ENCODE measurements at places on chromosomes 6 and 20.

GRCh38 chr20:3652676-3653596 lies 10.3 kb downstream of the GFRA4 start:
- no peak for DNase-seq

- no peak for DNase-seq
These were observed 58.2 kb downstream of the NEDD9 start for GRCh38 chr6:11174242-11174611.

GRCh38 chr20:3923818-3924217 lies 34.6 kb downstream of the PANK2 start:
- DNase-seq: no peak

DNA sequence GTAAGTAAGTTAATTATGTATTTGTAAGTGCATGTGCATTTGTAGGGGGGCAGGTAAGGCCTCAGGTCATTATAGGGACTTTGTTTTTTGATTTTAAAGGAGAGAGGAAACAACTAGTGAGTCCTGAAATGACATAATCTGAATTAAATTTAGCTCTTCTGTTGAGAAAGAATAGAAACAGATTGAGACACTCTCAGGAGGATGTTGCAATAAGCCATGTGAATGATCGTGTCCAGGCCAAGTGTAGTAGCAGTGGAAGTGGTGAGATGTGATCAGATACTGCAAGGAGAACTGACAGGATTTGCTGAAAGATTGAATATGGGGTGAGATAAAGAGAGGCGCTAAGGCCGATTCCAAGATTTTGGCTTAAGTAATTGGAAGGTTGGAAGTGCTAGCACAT lies 2.6 kb upstream of the CENPW start:
- no peak for DNase-seq

DNA sequence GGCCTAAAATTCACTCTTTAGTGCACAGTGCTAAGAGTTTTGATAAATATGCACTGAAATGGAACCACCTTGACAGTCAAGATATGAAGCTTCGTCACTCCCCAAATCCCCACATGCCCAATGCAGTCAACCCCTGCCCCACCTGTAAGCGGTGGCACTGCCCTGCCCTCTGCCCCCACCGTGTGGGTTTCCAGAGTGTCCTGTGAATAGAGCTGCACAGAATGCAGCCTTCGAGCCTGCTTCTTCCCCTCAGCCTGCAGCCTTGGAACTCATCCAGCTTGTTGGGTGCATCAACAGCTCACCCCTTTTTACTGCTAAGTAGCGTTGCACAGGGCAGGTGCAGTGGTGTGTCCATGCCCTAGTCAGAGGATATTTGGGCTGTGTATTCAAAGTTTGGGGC lies 216.3 kb downstream of the SYNDIG1 start:
- no peak for DNase-seq

DNA sequence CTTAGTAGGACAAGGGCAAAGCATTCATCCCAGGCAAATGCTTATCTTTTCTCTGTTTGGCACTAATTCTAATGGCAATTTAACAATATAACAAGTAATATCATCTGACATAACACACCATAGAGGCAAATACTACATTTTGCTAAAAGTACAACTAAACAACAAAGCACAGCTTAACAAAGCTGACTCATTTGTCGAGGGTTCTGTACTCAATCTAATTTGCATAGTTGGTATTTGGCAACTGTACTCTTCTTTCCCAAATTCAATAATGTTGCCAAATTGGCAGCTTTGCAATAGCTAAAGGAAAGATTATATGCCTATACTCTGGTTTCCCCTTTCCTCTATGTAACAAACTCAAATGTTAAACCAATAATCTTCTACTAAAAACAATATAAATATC lies 461.0 kb downstream of the PKHD1 start:
- DNase-seq: no peak

DNA sequence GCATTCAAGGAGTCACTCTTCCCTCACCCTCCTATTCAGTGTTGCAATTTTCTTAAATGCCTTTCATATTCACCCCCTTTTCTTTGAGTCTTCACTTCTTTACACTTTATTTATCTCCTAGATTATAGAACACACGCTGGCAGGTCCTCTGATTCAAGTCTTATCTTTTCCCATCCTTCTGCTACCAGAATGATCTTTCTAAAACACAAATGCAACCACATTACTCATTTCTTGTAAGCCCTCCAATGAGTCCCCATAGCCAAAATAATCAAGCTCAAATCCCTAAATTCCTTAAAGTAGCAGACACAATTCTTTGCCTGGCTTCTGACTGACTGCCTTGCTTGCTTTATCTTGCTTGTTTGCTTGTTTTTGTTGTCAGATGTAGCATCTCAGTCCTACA lies 920.0 kb downstream of the TFAP2A start:
- DNase-seq: no peak

DNA sequence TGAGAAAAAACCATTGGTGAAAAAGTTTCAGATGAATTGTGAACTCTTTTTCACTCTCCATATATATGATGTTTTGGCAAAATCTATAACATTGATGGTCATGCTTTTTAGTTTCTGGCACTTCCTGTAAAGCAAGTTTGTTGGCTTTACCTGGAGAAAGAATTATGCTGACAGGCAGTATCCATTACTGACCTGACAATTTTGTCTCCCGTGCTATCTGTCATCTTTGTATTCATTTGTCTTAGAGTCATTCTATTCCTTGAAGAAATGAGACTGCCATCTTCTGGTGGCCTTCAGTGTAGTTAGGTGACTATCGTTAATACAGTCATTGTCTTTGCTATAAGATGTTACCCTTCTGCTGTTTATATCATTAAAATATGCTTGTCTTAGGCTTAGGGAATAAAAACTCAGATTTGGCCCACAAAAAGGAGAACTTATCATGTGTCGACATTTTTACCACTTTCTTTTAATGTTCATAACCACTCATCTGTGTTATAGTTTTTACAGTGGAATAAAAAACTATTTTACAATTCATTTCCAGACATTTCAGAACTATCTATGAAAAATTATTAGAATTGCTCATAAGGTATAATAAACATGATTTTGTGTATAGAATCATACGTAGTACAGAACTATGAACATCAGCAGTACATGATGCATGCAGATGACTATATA lies 707.0 kb downstream of the EPM2A start:
- DNase-seq: no peak

DNA sequence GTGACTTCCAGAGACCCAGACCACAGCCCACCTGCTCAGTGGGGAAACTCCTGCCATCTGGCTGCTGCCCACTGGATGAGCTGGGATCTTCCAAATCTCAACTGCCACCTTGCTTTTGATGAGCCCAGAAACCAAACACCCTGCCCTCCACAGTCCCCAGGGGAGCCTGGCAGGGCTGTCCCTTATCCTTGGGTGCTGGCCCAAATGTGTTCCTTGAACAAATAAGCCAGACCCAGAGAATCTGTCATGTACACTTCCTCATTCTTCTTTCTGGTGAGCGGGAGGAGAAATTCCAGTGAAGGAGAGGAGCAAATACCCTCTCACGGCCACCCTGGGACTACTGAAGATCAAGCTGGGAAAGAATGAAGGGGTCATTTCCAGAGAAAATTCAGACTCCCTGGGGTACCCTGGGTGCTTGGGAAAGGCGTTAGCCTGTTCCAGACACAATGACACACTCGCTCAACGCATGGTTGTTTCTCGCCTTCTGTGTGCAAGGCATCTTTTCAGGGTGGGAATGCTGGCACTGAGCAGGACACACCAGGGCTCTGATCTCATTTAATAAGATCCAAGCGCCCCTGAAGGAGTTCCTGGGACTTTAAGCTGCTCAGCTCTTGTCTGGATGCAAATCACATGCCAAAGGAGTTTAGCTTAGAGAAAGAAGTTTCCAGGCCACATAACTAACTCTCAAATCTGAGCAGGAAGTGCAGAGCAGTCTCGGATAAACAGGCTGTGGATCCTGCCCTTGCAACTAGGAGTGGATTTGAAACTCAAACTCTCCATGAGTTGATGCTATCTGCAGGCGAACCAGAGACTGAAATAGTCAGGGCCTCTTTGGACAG lies 38.5 kb downstream of the PXDC1 start:
- DNase-seq: no peak

GRCh38 chr6:6483733-6484132 lies 104.8 kb upstream of the LY86 start:
- no peak for DNase-seq

DNA sequence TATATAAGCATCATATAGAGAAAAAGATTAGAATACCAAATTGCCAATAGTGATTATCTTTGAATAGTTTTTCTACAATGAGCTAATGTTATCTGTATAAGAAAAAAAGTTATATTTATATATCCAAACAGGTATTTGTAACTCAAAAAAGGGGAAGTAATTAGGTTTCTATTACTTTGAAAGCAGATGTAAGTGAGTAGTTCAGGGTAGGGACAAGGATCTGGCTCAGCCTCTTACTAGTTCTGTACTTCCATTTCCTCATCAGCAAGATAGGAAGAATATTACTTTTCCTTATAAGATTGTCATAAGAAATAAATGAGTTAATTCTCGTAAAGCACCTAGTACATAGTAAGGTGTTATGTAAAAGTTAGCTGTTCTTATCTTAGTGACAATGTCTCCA lies 32.2 kb downstream of the AHI1 start:
- DNase-seq: no peak

DNA sequence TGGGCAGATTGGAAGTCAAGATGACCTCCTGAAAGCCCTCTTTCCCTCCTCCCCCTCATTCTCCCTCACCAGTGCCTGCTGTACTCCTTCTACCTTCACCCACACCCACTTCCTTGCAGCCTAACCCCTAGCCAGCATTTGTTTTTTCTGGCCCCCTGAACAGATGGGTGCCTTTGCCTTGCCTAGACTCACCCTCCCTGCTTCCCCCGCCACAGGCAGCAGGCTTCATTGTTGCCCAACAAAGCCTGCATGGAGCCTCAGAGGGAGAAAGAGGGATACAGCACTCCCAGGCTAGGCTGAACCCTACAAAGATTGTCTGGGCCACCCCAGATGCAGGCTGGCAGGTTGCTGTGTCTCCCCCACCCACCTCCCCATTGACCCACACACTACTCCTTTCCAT lies 2.7 kb downstream of the MOCS1 start:
- DNase-seq: no peak
